T-helper 17 cell (primary cell): ENCODE measurements at places on chromosomes 4 and X. TPM values are rescaled to one million over a fixed set of nuclear protein-coding genes. Genes with fewer than 3 reads are reported as not detected.

Gene CXCL6
- total RNA-seq = not detected

Gene DUSP21
- total RNA-seq = not detected

Gene CEP44
- 21.4 TPM for total RNA-seq

Gene HELT
- not detected for total RNA-seq

Gene EGFL6
- not detected for total RNA-seq

Gene SSX2
- not detected for total RNA-seq

Gene GRID2
- total RNA-seq = not detected

Gene PRR27
- not detected for total RNA-seq

Gene HPGDS
- total RNA-seq = 0.37 TPM

Gene DRP2
- 0.27 TPM for total RNA-seq

Gene TRIM2
- total RNA-seq = 9.5 TPM

Gene NPNT
- not detected for total RNA-seq

Gene PRRG1
- not detected for total RNA-seq

Gene REELD1
- 0.32 TPM for total RNA-seq

Gene ELOVL6
- total RNA-seq = 3.7 TPM

Gene MAGED4B
- 5.5 TPM for total RNA-seq

Gene MAP7D2
- total RNA-seq = not detected

Gene FAM47A
- not detected for total RNA-seq

Gene JADE3
- 0.50 TPM for total RNA-seq

Gene BEX5
- total RNA-seq = 8.9 TPM

Gene GNPDA2
- total RNA-seq = 7.6 TPM

Gene RHOXF2B
- total RNA-seq = not detected

Gene SLC6A8
- total RNA-seq = 4.4 TPM

Gene P2RY4
- total RNA-seq = 0.17 TPM

Gene SLC9B1
- 1.4 TPM for total RNA-seq

Gene STATH
- total RNA-seq = not detected

Gene GIMD1
- total RNA-seq = not detected

Gene SMR3B
- total RNA-seq = not detected

Gene MEPE
- not detected for total RNA-seq

Gene TMSB15A
- not detected for total RNA-seq

Gene PLS3
- 1.0 TPM for total RNA-seq

Gene XKRX
- 0.18 TPM for total RNA-seq

Gene GATA1
- 7.6 TPM for total RNA-seq

Gene BANK1
- 2.8 TPM for total RNA-seq

Gene MAGEB10
- not detected for total RNA-seq

Gene ZNF674
- 1.6 TPM for total RNA-seq

Gene KDR
- total RNA-seq = not detected
